ENCODE measurements at places on chromosomes 5 and 9.
A peak's percentile ranks its signal among the peaks of the same experiment; 100 is the strongest.

DNA sequence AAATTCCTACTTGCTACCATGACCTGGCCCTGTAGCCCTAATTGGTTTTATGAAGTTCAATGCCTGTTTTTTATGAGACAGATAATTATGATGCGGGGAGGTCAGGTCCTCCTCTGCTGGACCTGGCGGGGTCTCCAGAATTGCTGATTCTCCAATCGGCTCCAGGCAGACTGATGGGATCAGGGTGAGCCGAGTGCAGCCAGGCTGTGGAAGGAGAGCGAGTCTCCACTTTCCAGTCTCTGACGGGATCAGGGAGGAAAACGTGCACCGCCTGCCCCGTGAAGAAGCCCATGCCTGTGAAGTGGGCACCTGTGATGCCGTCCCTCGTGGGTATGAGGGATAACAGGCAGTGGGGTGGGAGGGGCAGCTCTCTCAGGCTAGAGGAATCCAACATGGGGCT, 71.5 kb upstream of the HSPA9 start:
- no peak for DNase-seq

- DNase-seq: no peak
These were observed 783.3 kb upstream of the SEMA6A start for GRCh38 chr5:117357886-117358285.

DNA sequence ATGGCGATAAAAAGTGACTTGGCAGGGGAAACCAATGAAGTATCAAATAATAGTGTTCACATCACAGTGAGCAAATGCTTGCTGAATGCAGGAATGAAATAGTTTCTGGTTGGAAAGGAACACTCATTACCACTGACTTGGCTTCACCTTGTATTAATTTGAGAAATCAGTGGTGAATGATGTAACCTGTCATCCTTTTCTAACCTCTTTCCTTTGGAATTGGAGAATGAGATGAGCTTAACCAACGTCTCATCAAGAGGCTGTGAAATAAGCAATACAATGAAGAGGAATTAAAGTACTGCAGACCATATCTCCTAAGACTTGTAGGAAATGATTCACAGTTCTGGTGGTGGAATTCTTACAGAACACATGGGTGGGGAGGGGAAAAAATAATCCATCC, 192.2 kb downstream of the DMAC1 start:
- DNase-seq: no peak

DNA sequence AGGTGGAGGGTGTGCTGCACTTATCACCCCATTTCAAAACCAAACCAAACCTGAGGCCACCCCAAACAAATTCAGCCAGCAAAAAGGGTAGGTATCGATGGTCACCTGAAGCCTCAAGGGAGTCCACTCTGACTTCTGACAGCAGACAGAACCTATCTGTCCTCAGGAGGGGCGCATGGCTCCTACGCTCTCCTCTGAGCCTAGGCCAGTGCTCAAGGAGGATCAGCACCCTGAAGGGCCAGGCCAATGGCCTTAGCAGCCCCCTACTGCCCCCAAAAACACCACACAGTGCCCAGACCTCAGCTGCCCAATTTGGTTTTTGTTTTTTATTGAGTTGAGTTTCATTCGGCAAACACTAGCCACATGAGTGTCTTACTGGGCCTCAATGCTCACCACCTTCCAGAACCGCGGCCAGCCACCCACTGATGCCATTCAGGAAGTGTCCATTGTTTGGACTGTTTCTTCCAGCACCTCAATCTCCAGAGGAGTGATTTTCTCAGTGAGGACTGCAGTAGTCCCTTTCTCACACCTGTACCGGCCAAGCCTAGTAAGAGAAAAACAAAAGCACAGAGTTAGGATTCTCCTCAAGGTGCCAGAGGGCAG, 62.0 kb downstream of the PSMB7 start:
- peak; percentile 14 for DNase-seq

GRCh38 chr5:85784746-85785145, 833.0 kb upstream of the COX7C start:
- no peak for DNase-seq

GRCh38 chr5:24816206-24816605, 171.4 kb upstream of the CDH10 start:
- no peak for DNase-seq

DNA sequence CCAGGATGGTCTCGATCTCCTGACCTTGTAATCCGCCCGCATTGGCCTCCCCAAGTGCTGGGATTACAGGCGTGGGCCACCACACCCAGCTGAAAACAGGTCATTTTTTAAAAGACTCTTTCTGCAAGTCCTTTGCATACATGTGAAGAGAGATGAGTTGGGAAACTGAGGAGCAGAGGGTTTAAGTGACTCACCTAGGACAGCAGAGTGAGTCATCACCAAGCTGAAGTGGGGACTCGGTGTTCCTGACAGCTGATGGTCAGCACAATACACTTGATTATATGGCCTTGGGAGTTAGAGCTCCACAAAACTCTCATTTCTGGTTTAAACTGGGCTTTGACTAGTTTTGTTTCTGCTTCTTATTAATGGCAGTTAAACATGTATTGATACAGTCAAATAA, 38.1 kb upstream of the SSBP2 start:
- no peak for DNase-seq

DNA sequence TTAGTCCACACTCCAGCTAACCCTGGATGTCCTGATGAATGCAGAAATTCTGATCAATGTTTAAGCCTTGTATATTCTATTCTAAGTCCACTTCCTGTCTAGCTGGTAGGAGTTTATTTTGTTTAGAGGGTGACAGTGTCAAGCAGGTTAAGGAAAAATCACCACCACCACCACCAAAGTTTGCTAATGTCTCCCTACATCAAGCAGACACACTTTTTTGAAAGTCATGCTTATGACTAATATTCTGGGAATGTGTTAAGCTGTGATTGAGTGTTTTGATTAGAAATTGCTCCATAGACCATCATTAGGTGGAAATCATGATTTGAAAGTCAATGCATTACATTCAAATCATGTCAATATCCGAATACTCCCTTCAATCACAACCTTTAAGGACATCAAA, 1530.1 kb downstream of the MAT2B start:
- no peak for DNase-seq

DNA sequence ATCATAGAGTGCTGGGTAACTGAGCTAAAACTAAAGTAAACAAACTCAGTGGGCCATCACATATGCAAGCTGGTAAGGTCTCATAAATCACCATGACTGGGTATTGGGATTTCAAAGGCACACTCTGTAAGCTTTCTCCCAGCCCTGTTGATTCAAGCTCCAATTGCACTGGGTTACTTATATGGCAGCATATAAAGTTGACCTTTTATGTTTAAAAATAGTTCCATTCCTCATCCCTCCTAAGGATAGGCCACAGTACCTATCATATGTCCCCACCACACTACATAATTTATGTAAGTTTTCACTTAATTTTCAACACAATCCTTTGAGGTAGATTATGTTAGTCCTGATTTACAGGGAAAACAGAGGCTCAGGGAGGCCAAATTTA, 438.4 kb downstream of the RAB3C start:
- DNase-seq: no peak

DNA sequence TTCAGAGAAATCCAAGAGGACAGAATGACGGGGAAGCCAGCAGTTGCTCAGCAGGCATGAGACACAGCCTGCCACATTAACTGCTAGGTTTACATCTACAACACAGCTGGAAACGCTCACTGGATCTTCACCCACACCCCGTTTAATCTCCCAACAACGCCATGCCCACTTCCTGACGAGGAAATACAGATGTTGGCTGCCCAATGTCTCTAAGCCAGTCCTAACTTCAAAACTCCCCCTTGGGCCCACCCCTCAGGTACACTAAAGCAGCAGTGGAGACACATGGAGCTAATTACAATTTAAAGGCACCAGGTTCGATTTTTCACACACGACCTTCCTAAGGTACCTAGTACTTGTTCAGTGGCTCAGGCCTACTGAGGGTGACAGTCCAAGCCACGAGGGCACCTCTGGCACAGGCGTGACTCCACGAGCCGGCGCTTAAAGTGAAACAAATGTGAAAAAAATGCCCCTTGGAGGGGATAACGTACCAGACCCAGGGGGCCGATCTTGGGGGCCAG, 904 bp downstream of the RPL12 start:
- no peak for DNase-seq

DNA sequence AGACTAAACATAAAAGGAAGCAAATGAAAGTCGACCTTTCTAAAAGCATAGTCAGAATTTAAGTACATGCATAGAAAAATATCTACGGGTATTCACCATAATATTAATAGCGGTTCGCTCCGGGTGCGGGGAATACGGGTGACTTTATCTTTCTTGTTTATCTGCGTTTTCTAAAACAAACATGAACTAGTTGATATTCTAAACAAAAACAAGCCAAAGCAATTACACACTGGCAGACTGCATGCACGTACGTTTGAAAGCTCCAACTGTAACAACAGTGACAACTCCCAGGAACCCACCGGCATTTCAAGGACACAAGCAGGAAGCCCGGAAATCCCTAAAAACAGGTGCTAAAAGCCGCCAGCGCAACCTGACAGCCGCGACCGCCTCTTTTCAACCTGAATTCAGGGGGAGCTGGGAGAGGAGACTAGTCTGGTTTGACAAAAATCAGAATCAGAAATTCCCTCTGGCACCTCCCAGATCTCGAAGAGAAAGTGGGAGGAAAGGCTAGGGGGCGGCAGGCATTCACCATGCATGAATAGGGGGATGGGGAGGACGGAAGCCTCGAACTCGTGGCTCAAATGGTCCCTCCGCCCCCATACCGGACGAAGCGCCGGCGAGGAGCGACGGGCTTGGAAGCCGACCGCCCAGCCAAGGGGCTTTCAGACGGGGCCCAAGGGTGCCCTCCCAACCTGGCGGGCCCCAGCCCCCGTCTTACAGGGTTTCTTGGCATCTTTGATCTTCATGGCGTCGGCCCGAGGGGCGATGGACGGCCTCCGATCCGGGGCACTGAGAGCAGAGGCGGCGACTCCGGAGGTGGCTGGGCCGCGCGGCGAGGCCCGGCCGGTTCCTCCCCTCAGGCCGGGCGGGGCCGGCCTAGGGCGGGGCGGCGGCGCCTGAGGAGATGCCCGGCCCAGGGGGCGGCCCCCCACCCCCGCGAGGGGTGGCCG, at the start of gene PANK3:
PANK3 (minus strand) TSS at position 831 of the 950 bp plus-strand sequence; CDS start at position 746, 85 bp downstream.
- peak; percentile 91 for DNase-seq

GRCh38 chr5:1510151-1510561, 13.6 kb downstream of the LPCAT1 start:
- DNase-seq: no peak

GRCh38 chr9:110820381-110820780, 151.8 kb downstream of the MUSK start:
- no peak for DNase-seq

DNA sequence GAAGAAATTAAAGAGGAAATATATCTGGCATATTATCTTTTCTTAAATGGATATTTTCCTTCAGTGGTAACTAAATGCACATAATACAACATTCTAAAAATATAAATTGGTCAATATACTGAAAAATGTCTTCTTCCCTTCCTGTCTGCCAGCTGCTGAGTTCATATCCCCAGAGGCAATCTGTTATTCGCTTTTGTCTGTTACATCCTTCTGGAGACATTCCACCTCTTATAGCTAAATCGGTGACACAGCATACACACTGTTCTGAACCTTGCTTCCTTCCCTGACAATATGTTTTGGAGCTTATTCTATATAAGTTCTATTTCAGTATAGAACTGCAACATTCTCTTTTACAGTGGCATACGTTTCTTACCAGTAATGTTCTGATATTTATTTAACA, 147.8 kb downstream of the TENT4A start:
- no peak for DNase-seq

GRCh38 chr5:109448838-109449237, 39.1 kb upstream of the PJA2 start:
- no peak for DNase-seq

DNA sequence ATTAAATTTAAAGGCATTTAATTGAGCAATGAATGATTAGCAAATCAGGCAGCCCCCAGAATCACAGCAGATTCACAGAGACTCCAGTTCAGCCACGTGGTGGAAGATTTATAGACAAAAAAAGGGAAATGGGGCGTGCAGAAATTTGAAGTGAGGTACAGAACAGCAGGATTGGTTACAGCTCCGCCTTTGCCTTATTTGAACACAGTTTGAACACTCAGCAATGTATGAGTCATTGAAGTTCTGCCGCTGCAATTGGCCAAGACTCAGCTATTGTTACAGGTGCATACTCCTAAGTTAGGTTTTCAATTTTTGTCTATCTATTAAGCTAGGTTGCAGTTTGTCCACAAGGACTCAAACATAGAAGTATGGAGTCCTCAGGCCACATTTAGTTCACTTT, 157.7 kb upstream of the SLC12A2 start:
- DNase-seq: no peak

DNA sequence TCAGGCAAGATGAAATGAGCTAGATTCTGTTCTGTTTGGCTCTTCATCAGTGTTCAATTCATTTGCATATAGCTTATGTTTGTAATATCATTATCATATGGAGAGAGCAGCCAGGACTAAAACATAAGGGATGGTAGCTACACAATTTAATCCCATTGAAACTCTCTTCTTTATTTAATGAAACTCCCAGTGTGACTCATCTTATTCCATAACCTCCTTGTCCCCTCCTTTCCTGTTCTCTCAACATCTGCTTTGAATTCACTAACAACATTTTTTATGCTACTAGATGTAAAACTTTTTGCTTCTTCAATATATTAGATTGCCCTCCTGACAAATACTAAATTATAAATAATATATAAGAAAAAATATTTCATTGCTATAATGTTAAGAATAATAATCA, 1823.4 kb downstream of the MAT2B start:
- DNase-seq: no peak

GRCh38 chr5:6719417-6719816, 6.2 kb downstream of the TENT4A start:
- DNase-seq: no peak

GRCh38 chr9:93064392-93065134, 6.1 kb downstream of the SUSD3 start:
- peak; percentile 93 for DNase-seq

- DNase-seq: peak; percentile 64
These were observed 45.7 kb upstream of the TGFBR1 start for GRCh38 chr9:99058964-99059921.

DNA sequence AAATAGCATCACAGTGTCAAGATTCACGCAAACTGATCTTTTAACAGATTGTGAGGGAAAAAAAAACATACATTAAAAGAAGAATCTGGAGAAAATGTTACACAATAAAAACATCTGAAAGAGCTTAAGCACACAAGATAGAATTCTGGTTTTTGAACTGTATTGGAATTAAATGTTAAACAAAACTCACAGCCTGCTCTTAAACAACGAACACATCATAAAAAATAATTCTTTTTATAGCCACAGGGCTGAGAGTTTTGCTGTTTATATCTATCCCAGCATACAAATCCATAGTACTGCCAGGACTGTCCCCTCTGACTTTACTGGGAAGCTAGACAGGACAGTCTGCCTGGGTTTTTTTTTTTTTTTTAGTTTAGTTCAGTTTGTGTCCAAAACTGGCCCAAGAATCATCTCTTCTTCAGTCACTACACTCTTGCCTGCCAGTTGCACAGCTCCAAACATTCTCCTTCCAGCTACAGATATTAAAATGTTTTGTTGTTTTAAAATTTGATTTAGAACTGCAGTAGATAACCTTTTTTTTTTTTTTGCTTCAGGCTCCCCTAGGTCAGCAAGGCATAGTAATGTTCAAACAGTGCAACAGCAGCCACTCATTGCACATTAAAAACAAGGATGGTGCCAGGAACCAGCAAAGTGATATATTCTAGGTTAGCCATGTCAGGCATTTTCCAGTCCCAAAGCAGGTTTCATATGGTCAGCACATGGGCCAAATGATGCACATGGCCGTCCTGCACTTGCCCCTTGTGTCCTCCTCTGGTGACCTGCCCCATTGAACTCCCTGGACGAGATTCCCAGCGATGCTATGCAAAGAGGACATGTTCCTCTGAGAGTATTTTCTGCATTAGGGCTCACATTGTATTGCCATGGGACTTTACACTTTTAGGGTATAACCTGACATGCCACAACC, 173.6 kb downstream of the ARL15 start:
- DNase-seq: no peak

GRCh38 chr5:15222156-15222555, 277.8 kb upstream of the FBXL7 start:
- no peak for DNase-seq

Measured in GM13976 (cell line).